ENCODE measurements at places on chromosomes 12 and 14.

- no peak for DNase-seq
Measured at GRCh38 chr12:6494258-6494743, 399 bp downstream of the NCAPD2 start.

DNA sequence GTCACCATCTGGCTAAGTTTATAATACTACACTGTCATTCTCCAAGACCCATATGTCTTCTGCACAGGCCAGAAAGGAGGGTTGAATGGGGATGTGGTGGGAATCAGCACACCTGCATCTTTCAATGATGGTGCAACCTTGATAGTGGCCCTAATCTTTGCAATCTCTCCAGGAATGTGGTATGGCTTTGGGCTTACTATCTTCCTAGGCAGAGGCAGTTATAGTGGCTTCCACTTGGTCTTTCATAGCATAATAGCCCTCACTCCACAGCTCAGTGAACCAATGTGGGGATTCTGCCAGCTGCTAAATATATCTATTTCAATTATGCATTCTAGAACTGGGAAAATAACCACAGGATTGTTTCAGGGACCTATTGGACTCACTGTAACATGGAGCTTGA is 61.8 kb upstream of the ATP2B1 start:
- no peak for DNase-seq

DNA sequence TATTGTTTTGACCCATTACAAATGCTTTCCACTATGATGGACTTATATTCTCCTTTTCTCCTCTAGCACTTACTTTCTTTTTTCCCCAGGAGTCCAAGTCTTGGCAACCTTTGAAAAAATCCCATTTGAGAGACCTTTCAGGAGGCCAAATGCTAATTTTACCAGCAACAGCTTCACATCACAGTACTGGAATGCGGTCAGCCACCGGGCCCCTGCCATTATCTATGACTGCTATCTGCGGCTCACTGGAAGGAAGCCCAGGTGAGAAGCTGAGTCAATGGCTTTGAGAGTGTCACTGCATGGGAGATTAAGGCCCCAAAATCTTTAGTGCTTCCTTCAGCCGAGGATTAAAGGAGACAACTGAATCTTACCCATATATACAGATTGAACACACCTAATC is 64.2 kb downstream of the ERGIC2 start:
- peak; percentile 41 for DNase-seq

GRCh38 chr14:95340201-95340697 is 20.5 kb upstream of the CLMN start:
- DNase-seq: no peak

GRCh38 chr14:91095178-91095577 is 18.7 kb upstream of the DGLUCY start:
- DNase-seq: no peak

DNA sequence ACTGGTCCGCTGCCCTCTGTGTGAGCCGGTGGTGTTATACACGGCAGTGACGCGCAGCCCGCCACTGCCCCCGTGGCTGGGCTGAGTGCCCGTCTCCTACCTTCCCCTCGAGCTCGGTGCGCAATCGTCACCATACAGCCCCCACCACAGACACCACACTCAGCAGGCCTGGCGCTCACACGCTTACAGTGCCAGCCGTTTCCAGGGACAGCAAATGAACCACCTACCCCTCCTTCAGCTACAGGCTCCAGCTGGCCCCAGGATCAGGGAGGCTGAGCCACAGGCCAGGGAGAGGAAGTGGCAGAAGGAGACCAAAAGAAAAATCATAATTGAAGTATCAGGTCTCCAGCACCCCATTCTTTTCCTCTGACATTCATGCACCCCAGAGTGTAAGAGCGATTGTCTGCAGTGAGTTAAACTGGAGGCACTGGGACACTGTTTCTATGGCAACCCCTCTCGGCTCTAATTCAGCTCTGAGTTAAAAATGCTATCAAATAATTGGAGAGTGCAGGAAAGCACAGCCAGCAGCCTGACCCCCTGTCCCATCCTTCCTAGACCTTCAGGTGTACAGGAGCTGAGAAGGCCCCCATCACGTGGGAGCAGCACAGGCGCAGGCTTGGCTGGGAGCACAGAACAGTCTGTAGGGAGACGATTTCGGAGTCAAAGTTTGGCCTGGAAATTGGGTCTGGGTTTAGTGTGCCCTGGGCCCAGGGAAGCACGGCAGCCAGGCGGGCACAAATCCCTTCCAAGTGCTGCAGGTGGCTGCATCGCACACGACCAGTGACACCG is 18.0 kb downstream of the LRTM2 start:
- peak; percentile 77 for DNase-seq

- peak; percentile 36 for DNase-seq
Measured at GRCh38 chr14:96079066-96079465, 39.9 kb downstream of the C14orf132 start.

- no peak for DNase-seq
Measured at GRCh38 chr14:96195441-96196081, 9.1 kb upstream of the BDKRB2 start.

DNA sequence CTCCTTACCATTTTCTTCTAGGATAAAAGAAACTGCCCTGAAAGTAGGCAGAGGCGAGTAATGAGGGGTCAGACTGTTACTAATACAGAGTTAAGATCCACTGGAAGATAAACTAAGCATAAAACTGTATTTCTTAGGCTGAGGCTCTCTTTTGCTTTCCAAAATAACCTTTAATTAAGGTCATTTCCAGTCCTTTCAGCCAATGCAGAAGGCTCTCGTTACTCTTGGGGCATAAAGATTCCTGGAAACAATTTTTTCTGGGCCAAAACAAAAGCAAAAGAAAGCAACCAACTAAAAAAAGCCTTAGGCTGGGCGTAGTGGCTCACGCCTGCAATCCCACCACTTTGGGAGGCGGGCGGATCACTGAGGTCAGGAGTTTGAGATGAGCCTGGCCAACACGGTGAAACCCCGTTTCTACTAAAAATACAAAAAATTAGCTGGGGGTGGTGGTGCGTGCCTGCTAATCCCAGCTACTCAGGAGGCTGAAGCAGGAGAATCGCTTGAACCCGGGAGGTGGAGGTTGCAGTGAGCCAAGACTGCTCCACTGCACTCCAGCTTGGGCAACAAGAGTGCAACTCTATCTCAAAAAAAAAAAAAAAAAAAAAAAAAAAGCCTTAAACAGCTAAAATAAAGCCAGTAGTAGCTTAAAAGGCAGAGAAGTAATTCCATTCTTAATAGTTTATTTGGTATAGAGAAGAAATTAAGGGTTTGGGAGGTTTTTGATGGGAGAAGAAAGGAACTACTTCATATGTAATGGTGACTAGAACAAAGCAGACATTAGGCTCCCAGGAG is 68.9 kb upstream of the STAC3 start:
- no peak for DNase-seq

DNA sequence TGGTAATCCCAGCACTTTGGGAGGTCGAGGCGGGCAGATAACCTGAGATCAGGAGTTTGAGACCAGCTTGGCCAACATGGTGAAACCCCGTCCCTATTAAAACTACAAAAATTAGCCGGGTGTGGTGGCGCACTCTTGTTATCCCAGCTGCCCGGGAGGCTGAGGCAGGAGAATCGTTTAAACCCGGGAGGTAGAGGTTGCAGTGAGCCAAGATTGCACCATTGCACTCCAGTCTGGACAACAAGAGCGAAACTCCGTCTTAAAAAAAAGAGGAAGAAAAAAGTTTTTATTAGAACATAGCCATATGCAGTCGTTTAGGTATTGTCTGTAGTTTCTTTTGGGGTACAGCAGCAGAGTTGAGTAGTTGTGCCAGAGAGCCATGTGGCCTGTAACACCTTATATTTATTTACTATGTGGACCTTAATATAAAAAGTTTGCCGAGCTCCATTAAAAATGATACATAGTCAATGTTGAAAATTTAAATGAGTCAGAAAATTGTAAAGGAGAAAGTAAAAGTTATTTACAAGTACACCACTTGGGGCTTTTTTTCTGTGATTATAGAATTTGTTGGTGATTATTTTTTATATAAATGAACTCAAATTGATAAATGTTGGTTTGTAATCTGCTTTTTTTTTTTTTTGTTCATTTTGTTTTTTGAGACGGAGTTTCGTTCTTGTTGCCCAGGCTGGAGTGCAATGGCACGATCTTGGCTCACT is 2.2 kb downstream of the ADIPOR2 start:
- no peak for DNase-seq

- DNase-seq: no peak
Measured at GRCh38 chr12:24045816-24046257, 96.4 kb upstream of the SOX5 start.

GRCh38 chr12:41188058-41188840 is at the start of gene PDZRN4:
Gene PDZRN4 (plus strand): TSS chr12:41188320.
- DNase-seq: no peak

GRCh38 chr14:23551266-23552028 is at the start of gene ZFHX2:
Gene ZFHX2 (minus strand): TSS chr14:23551765. CDS start chr14:23535325, 16,440 bp downstream.
- peak; percentile 85 for DNase-seq

DNA sequence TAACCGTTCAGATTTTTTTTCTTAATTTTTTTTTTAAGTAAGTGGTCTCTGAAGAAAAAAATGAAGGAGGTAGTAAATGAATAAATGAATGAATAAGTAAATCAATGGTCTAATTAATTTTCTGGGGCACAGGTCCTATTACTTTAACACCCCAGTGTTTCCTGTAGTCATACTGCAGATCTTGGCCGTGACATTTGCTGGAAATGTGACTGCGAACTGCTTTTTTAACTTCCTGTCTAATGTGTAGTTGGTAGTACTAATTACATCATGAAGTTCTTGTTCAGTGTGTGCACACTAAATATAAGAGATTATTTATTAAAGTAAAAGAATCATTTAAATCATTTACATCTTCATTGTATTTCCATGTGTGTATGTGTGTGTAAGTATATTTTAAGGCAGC is 45.4 kb downstream of the AEBP2 start:
- DNase-seq: no peak

- peak; percentile 78 for DNase-seq
Measured at GRCh38 chr14:102317564-102318248, 1.8 kb upstream of the ZNF839 start.

DNA sequence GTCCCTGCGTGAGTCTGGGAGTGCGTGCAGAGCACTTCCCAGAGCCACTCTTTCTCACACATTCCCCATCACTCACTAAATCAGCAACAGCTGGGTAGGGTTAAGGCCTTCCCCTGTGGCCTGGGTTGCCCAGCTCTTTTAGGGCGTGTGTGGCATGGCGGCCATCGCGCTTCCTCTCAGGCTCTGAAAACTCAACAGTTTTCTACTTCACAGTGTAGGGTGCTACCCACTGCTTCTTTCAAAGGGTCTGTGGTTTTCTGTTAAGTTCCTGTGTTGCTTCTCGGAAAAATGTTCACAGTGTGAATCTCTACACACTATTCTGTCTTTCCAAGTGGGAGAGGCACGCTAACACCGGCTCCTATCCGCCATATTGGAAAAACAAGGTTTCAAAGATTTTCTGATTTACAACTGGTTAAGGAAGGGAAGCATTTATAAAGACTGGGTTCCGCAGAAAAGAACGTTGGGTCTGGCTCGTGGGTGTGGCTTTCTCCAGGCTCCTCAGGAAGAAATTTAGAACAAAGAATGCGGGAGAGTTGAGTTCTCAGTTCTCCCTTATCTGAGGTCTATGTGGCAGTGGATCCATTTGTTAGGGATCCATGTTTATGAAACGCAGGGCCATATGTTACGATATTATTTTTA is 34.9 kb upstream of the AEBP2 start:
- no peak for DNase-seq

GRCh38 chr12:49225576-49226166 is 36.8 kb upstream of the TUBA1A start:
- no peak for DNase-seq

GRCh38 chr14:22623047-22623446 is 21.1 kb downstream of the OR6J1 start:
- no peak for DNase-seq

DNA sequence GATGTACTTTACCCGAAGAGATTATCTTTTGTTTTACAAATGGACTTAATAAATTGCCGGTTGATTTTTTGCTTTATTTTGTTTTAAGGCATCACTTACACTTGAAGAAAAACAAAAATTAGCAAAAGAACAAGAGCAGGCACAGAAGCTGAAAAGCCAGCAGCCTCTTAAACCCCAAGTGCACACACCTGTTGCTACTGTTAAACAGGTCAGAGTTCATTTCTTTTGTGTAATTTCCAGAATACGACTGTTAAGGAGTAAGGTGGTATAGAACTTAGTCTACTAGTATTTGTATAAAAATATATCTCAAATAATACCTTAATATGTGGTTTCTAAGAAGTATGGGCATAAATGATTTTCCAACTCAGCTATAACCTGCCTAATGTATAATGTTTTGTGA is 19.6 kb upstream of the SLC17A8 start:
- DNase-seq: no peak

DNA sequence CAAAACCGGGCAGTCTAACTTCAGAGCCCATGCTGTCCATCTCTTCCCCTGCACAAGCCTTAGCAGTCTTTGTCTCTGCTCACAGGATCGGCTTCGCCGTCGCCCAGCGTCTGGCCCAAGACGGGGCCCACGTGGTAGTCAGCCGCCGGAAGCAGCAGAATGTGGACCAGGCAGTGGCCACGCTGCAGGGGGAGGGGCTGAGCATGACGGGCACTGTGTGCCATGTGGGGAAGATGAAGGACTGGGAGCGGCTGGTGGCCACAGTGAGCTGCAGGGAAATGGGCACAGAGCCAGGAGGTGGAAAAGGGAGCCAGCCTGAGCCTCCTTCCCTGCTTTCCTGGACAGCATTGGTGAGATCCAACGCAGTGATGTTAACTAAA is 14.2 kb upstream of the CARMIL3 start:
- DNase-seq: peak; percentile 68

DNA sequence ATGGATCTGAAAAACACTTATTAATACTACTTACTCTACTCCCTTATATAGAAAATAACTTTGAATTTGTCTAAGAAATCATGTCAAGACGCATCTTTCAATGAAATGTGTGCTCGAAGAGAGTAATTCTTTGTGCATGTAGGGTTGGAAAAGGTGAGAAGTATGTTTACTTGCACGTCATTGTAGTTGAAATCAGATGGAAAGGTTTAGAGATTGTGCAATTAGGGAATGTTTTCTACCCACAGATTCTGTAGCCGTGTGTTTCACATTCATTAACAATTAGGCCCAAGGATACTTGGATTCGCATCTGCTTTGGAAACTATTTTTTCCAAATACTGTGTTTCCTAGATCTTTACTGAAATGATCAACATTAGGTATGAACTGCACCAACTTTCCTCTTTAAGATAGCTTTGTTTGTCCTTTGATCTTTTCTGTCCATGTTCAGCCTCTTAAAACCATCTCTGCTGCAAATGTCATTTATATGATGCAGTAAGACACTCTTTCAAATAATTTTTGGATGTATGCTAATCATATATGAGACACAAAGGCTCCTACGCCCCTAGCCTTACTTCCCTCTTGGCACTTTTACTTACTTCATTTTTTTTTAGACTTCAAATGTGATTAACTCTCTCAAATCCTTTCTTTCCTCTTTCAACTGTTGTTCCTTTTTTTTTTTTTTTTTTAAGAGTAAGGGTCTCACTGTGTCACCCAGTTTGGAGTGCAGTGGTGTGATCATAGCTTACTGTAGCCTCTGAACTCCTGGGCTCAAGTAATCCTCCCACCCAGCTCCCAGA is 58.0 kb upstream of the PSMA6 start:
- no peak for DNase-seq

DNA sequence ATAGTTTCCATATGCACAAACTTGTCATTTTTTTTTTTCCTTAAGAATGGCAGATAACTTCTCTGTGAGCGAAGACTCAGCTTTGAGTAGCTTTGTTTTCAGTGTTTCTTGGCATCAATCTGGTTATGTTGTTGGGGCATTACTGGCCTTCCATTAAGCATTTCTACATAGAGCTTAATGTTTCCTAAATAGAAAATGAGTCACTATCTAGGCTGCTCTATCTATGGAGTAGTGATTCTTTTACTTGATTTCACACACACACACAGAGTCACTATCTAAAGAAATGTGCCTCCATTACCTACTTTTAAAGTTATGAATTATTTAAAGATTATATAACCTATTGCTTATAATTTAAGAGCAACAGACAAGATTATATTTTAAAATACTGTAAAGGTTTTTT is 53.9 kb downstream of the TMEM260 start:
- DNase-seq: no peak

- no peak for DNase-seq
Measured at GRCh38 chr12:98406378-98406777, 109.0 kb upstream of the TMPO start.

Data from G401 (cell line).